ENCODE measurements at places on chromosomes 5 and 9. TPM values are rescaled to one million over a fixed set of nuclear protein-coding genes. Genes with fewer than 3 reads are reported as not detected.
A peak's percentile ranks its signal among the peaks of the same experiment; 100 is the strongest.

- no peaks in the 10 kb centered on the region for H3K36me3 ChIP-seq
- no peaks in the 10 kb centered on the region for H3K27me3 ChIP-seq
- peak overlapping the region; percentile 96 for H3K27ac ChIP-seq
- peaks cover 18% of the 10 kb centered on the region for H3K4me1 ChIP-seq
- H3K4me3 ChIP-seq = no peak overlapping the region
Observed at GRCh38 chr5:167982-168660, 23.2 kb upstream of the LRRC14B start.

DNA sequence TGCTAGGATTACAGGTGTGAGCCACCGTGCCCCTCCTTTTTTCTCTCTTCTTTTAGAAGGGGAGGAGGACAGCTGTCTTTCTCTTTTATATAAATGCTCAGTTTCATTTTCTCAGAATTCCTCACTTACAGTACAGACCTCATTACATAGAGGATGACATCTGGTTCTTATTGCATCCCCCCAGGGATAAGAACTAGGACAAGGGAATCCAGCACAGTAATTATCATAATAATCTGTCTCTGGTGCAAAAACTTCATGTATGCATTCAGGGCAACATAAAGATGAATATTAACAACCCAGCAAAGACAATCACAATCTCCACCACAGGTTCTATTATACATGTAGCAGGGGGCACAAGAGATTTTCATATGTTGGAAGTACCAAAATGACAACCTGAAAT is 5.1 kb downstream of the SPZ1 start:
- H3K27me3 ChIP-seq = peaks cover 6% of the 10 kb centered on the region
- no peaks in the 10 kb centered on the region for H3K4me1 ChIP-seq
- no peak overlapping the region for H3K4me3 ChIP-seq
- DNase-seq = no peak
- no peak overlapping the region for H3K27ac ChIP-seq

ASTN2 gene
- total RNA-seq = 11.3 TPM

DNA sequence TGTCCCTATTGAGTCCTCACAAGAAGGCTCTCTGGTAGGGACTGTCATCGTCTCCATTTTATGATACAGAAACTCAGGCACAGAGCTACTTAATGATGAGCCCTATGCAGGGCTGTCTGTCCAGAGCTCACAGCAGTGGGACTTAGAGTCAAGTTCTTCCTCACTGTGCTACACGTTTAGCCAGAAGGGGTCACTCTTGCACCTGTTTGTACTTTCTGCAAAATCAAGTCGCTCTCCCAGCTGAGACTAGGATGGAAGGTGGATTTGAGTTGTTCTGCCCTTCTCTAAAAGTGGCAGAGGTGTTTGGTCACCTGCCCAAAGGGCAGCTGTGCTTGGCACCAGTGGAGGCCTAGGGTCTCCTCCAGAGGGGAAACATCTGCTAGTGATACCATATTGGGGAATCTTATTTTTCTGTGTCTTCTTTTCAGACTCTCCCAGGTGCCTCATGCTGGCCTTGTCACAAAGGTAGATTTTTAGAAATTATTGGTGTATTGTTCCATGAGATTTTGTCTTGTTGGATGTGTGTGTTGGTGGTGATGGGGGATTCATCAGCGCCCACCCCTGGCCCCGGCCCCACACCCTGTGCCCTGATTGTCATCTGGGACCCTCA is 104.2 kb downstream of the PPARGC1B start:
- H3K27me3 ChIP-seq = no peaks in the 10 kb centered on the region
- no peaks in the 10 kb centered on the region for H3K36me3 ChIP-seq
- H3K4me1 ChIP-seq = no peaks in the 10 kb centered on the region
- H3K27ac ChIP-seq = no peak overlapping the region
- DNase-seq = peak; percentile 93

DNA sequence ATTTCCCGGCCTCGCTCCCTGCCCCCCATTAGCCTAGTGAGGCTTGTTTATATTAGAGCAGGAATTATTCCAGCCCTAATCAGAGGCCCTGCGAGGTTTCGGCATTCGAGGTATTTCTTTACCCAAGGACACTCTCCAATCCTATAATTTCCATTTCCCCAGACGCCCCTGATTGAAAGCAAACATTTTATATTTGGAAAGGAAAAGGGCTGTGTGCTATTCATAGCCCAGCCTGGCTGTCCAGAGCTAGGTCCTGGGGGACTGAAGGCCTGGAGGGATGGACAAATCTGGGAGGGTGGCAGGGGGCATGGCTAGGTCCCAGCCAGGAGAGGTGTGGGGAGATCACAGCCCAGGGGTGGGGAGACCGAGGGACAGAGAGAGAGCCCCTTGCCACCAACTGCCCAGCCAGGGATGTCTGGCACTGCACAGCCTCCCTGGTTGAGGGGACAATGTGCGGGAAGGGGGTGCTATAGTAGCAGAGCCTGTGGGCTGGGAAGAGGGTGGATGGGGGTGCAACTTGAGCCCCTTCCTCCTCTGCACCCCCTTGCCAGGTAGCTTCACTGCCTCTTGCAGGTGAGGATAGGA is 125.1 kb downstream of the BARX1 start:
- no peaks in the 10 kb centered on the region for H3K36me3 ChIP-seq
- no peaks in the 10 kb centered on the region for H3K27me3 ChIP-seq
- H3K4me3 ChIP-seq = no peak overlapping the region
- no peak overlapping the region for H3K27ac ChIP-seq
- DNase-seq = no peak
- H3K4me1 ChIP-seq = no peaks in the 10 kb centered on the region

- no peaks in the 10 kb centered on the region for H3K4me1 ChIP-seq
- no peaks in the 10 kb centered on the region for H3K36me3 ChIP-seq
- no peak for DNase-seq
- no peaks in the 10 kb centered on the region for H3K27me3 ChIP-seq
Observed at GRCh38 chr5:152912924-152913323, 507.8 kb upstream of the NMUR2 start.

SLU7 gene
- 74.5 TPM for total RNA-seq

SPATA9 gene
- total RNA-seq = 0.51 TPM

DNA sequence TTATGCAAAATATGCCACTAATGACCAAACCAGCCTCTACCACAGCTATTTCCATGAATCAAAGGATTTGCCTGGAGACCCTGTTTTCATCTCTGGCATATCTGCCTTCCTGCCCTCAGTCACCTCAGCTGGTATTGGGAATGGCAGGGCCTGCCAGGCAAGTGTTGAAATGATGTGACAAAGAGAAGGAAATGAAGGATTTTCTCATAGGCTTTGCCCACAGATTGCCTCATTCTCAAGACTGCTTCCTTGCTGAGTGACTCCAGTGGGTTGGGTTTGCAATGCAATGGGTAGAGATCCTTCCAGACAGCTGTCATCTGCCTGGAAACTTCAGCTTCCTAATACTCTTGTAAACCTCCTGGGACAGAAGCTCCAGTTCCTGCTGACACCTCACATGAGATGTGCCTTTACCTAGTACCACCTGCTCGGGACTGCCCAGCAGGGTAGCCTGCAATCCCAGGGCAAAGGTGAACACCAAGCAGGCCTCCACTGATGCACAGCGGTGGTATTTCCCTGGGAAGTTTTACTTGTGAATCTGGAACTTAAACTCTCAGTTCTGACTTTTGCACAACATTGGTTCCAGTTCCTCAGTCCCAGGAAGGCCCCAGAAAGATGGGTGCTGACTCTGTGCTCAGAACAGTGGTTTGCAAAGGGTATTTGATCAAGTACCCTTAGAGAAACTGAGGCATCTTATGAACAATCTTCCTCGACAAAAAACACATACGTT is 64.8 kb upstream of the SLC1A1 start:
- no peak for DNase-seq

GRCh38 chr5:178839319-178839704 is 20.4 kb upstream of the ZNF354B start:
- no peaks in the 10 kb centered on the region for H3K27me3 ChIP-seq
- H3K36me3 ChIP-seq = no peaks in the 10 kb centered on the region
- H3K4me3 ChIP-seq = no peak overlapping the region
- no peak for DNase-seq

- H3K4me1 ChIP-seq = no peaks in the 10 kb centered on the region
- no peak overlapping the region for H3K27ac ChIP-seq
- no peaks in the 10 kb centered on the region for H3K27me3 ChIP-seq
- no peak for DNase-seq
Observed at GRCh38 chr9:93667006-93667405, 90.6 kb downstream of the PHF2 start.

ADAMTS12 gene
- 10.7 TPM for total RNA-seq

DNA sequence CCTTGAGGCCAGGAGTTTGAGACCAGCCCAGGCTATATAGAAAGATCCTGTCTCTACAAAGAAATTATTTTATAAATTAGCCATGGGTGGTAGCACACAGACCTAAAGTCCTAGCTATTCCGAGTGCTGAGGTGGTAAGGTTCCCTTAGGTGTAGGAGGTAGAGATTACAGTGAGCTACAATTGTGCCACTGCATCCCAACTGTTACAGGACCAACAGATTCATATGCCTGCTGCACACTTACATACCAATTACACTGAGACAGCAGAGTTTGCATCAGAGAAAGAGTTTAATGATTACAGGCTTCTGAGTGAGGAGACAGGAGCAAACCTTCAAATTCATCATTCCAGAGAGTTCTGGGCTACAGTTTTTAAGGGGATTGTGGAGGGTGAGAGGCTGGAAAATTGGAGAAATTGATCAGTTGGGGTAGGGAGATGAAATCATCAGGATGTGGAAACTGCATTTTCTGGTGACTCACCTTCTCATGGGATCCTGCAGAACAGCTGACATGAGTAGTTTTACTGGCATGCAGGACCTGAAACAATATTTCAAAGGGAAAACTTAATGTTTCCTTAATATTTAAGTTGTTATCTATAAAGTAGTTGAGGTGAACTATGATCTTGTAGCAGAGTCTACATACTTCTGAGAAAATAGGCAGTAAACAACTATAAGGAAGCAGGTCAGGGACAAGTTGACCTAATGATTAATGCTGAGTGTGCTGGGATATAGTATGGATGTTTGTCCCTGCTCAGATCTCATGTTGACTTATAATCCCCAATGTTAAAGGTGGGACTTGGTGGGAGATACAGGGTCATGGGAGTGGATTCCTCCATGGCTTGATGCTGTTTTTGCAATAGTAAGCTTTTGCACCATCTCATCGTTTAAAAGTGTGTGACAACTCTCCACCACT is 54.7 kb downstream of the ANXA2R start:
- peak overlapping the region; percentile 73 for H3K27ac ChIP-seq
- peak; percentile 84 for DNase-seq
- H3K27me3 ChIP-seq = no peaks in the 10 kb centered on the region
- no peaks in the 10 kb centered on the region for H3K36me3 ChIP-seq
- peaks cover 16% of the 10 kb centered on the region for H3K4me1 ChIP-seq
- H3K4me3 ChIP-seq = no peak overlapping the region

DNA sequence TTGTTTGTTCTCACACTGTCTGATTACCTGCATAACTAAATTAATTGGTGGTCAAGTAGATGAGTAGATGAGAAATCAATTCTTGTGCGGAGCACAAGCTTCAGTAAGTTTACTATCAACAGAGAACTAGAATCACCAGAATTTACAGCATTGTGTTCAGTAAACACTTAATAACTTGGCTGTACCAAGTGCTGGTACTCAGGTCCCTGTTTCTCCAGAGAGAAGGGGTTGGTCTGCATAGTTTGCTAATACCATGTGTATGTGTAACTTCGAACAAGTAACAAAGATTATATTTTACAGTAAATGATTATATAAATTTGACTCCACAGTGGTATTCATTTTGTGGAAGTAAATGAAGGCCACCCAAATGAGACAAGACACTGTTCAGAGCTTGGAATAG is 146.3 kb downstream of the PCSK5 start:
- no peaks in the 10 kb centered on the region for H3K27me3 ChIP-seq
- H3K4me3 ChIP-seq = no peak overlapping the region
- H3K36me3 ChIP-seq = no peaks in the 10 kb centered on the region
- no peaks in the 10 kb centered on the region for H3K4me1 ChIP-seq
- DNase-seq = no peak
- no peak overlapping the region for H3K27ac ChIP-seq

WDR31 gene
- 4.0 TPM for total RNA-seq

CSF2 gene
- total RNA-seq = 0.51 TPM

- H3K36me3 ChIP-seq = no peaks in the 10 kb centered on the region
- H3K27me3 ChIP-seq = no peaks in the 10 kb centered on the region
- no peak for DNase-seq
- no peaks in the 10 kb centered on the region for H3K4me1 ChIP-seq
Observed at GRCh38 chr9:135365013-135365768, 114.4 kb upstream of the PPP1R26 start.

DNA sequence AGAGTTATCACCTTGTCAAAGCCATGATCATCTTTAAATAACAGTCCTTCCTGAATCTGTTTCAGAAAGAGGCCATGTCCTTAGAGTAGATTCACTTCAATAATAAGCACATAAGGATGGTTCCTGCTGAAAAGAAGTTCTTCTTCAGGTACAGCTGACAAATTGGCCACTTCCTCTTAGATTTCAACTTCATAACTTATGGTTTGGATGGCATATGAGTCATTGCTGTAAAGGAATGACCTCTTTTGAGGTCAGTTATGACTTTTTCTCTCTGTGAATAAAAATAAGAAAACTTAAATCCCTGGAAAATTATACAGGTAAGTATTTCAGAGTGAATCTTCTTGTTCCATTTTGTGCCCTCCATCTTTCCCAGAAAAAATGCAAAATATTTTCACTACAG is 555.3 kb upstream of the ZNF462 start:
- no peaks in the 10 kb centered on the region for H3K36me3 ChIP-seq
- H3K4me3 ChIP-seq = no peak overlapping the region
- no peak overlapping the region for H3K27ac ChIP-seq
- H3K4me1 ChIP-seq = no peaks in the 10 kb centered on the region
- no peaks in the 10 kb centered on the region for H3K27me3 ChIP-seq

GRCh38 chr5:94481059-94481458 is 137.3 kb downstream of the KIAA0825 start:
- H3K27me3 ChIP-seq = no peaks in the 10 kb centered on the region
- H3K27ac ChIP-seq = no peak overlapping the region
- H3K4me1 ChIP-seq = no peaks in the 10 kb centered on the region
- H3K4me3 ChIP-seq = no peak overlapping the region

- H3K27me3 ChIP-seq = no peaks in the 10 kb centered on the region
- peak; percentile 56 for DNase-seq
- no peak overlapping the region for H3K27ac ChIP-seq
Observed at GRCh38 chr9:77876091-77876490, 155.5 kb downstream of the GNAQ start.

- no peak for DNase-seq
- no peaks in the 10 kb centered on the region for H3K27me3 ChIP-seq
- no peaks in the 10 kb centered on the region for H3K36me3 ChIP-seq
- H3K4me3 ChIP-seq = no peak overlapping the region
- no peak overlapping the region for H3K27ac ChIP-seq
Observed at GRCh38 chr9:89808076-89808755, 203.4 kb downstream of the GADD45G start.

HTR1A gene
- not detected for total RNA-seq

SLC36A2 gene
- total RNA-seq = not detected
